NCI-H1930 (cell line): ENCODE measurements at places on chromosomes 5 and 9.

- no peak for DNase-seq
These were observed 403.3 kb downstream of the PLK2 start for GRCh38 chr5:58056546-58056945.

DNA sequence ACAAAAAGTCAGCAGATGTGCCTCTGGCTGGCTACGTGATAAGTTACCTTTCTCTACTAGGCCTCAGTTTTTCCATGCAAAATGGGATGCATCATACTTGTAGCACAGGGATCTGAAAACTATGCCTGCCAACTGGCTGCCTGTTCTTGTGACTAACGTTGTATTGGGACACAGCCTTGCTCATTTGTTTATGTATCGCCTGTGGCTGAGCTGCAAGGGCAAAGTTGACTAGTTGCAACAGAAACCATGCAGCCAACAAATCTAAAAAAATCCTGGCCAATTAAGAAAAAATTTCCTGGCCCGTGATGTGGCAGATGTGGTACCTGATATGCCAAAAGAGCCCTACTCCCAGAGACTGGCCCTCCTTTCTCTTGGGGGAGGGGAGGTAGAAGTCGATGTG is 131.3 kb downstream of the SEC61B start:
- DNase-seq, result no peak

DNA sequence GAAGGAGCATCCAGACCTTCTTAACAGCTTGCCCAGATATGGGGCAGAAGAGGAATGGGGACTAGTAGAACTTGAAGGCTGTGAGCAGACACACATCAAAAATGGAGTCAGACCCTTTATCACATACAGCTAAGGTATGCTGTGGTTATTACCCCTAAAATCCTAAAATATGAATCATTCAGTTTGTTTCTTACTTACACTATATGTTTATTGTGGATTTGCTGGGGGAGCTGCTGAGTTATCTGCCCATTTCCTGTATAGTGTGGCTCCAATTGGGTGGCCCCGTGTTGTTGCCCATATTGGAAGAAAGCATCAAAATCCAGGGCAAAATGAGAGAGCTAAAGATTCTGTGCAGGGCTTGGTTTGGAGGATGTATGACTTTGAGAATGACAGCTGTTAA is 56.9 kb downstream of the AP3S1 start:
- no peak for DNase-seq

GRCh38 chr5:142654578-142655058 is 31.3 kb downstream of the FGF1 start:
- DNase-seq, result no peak

DNA sequence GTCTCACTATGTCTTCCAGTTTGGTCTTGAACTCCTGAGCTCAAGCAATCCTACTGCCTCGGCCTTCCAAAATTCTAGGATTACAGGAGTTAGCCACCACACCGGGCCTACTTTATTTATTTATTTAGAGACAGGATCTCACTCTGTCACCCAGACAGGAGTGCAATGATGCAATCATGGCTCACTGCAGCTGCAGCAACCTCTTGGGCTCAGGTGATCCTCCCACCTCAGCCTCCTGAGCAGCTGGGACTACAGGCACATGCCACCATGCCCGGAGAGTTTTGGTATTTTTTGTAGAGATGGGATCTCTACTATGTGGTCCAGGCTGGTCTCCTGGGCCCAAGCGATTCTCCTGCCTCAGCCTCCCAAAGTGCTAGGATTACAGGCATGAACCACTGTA is 32.8 kb downstream of the PHAX start:
- DNase-seq, result no peak

GRCh38 chr5:77167695-77168121 is 42.8 kb upstream of the PDE8B start:
- DNase-seq, result no peak

DNA sequence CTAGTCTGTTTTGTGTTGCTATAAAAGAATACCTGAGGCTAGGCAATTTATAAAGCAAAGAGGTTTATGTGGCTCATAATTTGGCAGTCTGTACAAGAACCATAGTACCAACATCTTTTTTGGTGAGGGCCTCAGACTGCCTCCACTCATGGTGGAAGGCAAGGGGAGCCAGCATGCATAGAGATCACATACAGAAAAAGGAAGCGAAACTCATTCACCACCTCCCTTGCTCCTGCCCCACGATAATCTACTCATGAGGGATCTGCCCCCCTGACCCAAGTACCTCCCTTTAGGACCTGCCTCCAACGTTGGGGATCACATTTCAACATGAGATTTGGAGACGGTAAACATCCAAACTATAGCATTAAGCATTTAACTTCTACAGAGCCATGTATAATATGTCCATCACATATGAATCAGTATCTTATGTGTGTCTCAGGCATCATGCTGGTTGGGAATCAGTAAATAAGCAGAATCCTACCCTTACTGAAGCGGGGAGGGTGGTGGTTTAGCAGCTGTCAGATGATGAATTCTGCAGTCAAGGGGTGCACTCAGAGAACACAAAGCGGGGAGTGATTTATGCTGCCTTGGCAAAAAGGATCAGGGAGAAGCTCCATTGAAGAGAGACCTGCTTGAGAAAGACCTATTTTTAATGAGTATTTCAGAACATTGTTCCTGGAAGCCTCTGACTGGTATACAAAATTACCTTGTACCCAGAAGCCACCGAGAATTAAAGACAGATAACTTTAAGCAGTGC is 34.8 kb downstream of the HMGXB3 start:
- DNase-seq, result no peak

DNA sequence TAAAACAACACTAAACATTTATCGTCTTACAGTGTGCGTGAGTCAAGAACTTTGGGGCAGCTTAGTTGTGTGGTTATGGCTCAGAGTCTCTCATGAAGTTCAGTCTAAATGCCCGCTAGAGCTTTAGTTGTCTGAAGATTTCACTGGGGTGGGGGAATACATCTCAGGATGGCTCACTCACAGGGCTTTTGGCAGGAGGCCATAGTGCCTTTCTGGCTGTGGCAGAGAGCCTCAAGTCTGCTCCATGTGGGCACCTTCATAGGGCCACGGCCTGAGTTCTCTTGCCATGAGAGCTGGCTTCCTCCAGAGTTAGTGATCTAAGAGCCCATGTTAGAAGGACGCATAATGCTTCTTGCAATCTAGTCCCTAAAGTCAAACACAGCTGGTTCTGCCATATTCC is 258.8 kb upstream of the NUDT12 start:
- DNase-seq, result no peak

- DNase-seq, result no peak
These were observed 102.7 kb upstream of the VCAN start for GRCh38 chr5:83368835-83369234.

DNA sequence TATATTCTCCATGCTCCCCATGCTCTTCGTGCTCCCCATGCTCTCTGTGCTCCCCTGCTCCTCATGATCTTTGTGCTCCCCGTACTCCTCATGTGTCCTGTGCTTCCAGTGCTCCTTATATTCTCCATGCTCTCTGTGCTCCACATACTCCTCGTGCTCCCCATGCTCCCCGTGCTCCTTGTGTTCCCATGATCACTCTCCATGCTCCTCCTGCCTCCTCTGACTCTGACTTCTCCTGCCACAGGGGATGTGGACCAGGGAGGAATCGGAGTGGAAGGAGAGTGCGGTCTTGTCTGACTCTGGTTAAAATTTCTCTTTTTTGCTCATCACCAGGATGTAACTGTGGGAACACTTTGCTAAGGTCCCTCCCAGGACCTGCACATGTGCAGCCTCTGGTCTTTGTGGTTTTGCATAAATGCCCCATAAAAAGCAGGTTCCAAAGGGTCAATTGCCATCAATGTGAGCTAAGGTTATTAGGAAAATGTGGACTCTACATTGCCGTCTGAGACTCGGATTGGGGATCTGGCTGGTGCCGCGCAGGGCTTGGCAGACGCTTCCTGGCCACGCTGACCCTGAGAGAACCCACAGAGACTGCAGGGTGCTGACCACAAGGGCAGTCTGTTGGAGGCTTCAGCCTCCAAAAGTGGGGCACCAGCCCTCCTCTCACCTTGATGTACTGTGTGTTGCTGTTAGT is 52.5 kb downstream of the TRIP13 start:
- DNase-seq, result no peak

DNA sequence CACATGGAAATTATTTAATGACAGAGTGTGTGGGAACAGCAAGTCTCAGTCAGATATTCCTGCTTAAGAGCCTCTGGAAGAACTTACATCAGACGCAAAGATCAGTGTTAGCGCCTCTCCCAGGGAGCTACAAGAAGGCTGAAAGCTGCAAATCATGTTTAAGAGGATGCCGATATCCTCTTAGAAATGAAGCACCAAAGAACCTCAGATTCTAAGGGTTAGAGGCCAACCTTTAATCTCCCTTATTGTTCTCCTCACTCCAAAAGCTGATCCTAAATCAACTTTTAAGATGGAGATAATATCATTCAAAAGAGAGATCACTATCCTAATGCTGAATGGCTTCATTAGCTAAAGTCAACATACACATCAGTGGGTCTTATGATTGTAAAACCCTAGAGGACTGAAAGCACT is 160.6 kb downstream of the NFIB start:
- no peak for DNase-seq

DNA sequence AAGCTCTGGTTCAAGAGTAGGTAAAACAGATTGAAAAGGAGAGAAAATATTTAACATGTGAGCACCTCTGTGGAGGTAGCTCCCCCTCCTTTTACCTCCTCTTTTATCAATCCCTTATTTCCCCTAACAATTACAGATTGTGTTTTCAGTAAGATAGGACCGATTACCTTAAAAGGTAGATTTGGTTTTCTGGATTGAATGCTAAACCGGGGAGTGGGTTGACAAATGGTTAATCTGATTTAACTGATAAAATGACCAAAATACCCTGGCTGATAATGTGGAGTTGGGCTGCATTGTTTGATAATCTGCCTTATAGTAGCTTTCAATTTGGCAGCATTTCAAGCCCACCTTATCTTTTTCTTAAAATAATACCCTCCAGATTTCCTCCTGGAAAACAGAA is 83.9 kb downstream of the EGFLAM start:
- DNase-seq, result no peak

- no peak for DNase-seq
These were observed 52.1 kb downstream of the TLE1 start for GRCh38 chr9:81637276-81637675.

GRCh38 chr9:16207161-16207560 is 654.3 kb downstream of the CCDC171 start:
- DNase-seq, result no peak

DNA sequence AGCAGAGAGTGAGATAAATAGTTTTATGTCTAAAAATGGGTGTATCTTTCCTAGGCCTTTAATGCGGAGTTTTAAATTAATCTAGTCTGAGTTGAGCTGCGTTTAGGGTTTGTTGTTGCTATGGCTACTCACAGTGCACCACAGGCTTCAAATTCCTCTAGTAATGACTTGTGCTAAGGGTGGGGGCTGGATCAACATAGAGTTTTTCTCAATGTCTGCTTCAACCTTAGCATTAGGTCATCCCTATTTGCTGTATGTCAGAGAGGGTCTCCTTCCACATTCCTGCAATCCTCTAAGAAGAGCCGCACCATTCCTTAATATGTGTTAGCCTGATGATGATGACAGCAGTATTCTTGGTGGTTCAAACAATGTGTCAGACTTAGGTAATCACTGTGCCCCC is 465.6 kb upstream of the KIF2A start:
- DNase-seq, result no peak

GRCh38 chr5:39661026-39661779 is 236.4 kb upstream of the DAB2 start:
- DNase-seq, result no peak

GRCh38 chr5:151020304-151021110 is at the start of gene GPX3:
GPX3 (plus strand) TSS chr5:151020591; CDS start chr5:151020655, 64 bp downstream.
- DNase-seq, result peak; percentile 26

- DNase-seq, result no peak
These were observed 58.6 kb upstream of the ZBED3 start for GRCh38 chr5:77145666-77146065.

DNA sequence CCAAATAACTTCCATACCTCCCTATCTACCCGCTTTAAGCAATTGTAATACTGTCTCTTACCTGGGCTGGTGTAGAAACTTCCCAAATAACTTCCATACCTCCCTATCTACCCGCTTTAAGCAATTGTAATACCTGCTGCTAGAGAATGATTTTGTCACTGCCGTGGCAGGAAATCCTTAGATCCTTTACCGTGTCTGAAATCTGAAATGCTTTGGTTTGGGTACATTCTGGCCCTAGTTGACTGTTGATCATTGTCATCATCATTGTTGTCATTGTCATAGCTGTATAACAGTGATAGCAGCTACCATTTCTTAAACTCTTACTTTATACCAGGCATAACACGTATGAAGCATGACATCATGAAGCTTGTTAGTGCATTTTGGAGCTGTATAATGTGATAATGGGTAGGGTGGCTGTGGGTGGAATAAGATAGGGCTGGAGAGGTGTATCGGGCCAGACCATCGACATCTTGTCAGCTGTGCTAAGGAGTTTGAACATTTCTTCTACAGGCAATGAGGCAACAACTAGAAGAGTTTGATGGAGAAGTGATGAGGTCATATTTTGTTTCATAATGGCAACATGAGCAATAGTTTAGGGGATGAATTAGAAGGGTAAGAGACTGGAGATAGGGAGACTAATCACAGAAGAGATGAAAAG is 15.7 kb downstream of the PIP5K1B start:
- DNase-seq, result no peak

DNA sequence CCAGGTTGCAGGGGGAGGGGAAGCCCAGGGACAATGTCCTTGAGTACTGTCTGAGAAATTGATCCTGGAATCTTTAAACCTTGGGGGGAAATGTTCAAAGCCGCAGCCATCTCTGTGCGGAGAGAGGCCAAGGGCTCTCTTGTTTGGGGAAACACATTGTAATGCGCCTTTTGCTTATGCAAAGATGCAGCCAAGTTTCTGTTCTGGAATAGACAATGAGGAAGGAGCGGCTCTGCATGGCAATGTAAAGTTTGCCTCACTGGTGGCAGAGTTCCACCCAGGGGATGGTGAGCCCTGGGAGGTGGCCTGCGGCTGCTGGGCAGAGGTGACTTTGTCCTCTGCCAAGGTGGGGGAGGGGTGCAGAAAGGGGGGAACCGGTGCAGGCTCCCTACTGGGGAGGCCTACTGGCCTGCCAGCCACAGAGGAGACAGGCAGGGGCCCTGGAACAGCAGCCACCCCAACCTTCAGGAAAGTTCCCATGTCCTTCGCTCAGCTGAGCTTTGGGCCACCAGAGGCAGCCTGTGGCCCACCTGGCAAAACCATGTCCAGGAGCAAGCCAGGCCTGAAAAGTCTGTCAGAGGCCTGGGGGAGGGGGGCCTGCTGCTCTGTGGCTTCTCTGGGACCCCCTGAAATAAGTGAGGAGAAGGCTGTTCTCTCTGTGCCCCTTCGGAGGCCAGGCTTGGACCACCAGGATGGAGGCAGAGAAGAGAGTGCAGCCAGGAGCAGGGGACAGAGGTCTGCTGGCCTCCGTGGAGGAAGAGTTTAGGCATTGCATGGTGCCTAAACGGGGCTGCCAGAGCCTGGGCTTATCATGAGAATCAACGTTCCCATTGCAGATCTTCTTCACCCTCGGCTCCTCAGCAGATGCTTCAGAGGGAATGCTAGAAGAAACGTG is 127.8 kb downstream of the ZNF354C start:
- DNase-seq, result no peak
